ENCODE measurements at places on chromosomes 7 and 10. TPM values are rescaled to one million over a fixed set of nuclear protein-coding genes. Genes with fewer than 3 reads are reported as not detected.
A peak's percentile ranks its signal among the peaks of the same experiment; 100 is the strongest.

DNA sequence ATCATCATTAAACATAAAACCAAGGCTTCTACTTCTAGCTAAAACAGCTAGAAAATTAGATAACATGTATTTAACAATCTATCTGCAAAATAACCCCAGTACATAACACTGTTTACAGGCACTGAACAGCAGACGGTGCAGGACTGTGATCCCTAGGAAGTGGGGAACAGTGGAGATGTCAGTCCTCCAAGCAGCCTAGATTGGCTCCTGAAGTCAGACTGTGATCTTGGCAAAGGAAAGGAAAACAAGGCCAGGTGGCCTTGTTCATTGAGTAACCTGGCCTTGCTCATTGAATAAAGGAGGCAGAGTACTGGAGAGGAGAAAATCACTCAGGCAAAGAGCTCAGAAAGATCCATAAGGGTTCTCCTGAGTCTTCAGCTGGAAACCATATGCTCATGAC lies 77.7 kb upstream of the DIP2C start:
- peaks cover 15% of the 10 kb centered on the region for H3K36me3 ChIP-seq
- no peak for DNase-seq
- H3K27me3 ChIP-seq: no peaks in the 10 kb centered on the region
- no peak overlapping the region for H3K4me3 ChIP-seq
- no peaks in the 10 kb centered on the region for H3K4me1 ChIP-seq
- H3K27ac ChIP-seq: no peak overlapping the region

- peaks cover 51% of the 10 kb centered on the region for H3K36me3 ChIP-seq
- no peak for DNase-seq
- H3K4me3 ChIP-seq: no peak overlapping the region
- no peak overlapping the region for H3K27ac ChIP-seq
- no peaks in the 10 kb centered on the region for H3K4me1 ChIP-seq
Observed at GRCh38 chr10:6232225-6232807, 29.6 kb downstream of the PFKFB3 start.

PIK3CG gene
- 0.11 TPM for total RNA-seq

HOXA3 gene
- total RNA-seq: not detected

DNA sequence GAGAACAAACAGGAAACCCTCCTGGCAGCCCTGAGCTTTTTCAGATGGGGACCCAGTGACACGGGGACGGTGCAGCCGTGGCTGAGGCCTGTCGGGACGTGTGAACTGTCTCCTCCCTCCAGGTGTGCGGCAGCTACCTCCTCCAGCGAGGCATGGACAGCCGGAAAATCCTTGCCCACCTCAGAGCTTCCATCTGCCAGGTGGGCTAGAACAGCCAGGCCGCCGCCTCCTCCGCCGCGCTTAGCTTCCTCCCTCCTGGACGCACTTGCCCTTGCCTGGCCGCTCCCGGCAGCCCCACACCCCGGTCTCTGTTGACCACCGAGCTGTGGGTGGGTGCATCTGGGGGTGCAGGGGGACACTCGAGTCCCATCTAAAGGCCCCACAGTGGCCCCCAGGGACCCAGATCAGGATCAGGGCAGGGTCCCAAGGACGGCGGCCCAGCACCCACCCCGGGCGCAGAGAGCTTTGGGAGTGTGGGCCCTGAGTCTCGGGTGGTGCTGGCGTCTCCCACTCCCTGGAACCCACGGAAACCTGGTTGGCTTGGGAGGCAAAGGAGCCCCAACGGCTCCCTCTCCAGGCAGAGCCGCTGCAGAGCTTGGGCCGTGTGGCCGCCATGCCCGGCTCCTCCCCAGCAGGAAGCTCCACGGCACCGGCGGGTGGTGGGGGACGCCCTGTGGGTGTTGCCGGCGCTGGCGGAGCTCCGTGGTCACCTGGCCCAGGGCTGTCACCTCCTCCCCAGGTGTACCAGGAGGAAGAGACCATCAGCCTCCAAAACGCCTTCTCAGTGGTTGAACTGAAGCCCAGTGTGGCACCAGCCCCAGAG lies 32.9 kb upstream of the UTF1 start:
- peak; percentile 44 for DNase-seq
- no peak overlapping the region for H3K27ac ChIP-seq
- peaks cover 16% of the 10 kb centered on the region for H3K36me3 ChIP-seq

DNA sequence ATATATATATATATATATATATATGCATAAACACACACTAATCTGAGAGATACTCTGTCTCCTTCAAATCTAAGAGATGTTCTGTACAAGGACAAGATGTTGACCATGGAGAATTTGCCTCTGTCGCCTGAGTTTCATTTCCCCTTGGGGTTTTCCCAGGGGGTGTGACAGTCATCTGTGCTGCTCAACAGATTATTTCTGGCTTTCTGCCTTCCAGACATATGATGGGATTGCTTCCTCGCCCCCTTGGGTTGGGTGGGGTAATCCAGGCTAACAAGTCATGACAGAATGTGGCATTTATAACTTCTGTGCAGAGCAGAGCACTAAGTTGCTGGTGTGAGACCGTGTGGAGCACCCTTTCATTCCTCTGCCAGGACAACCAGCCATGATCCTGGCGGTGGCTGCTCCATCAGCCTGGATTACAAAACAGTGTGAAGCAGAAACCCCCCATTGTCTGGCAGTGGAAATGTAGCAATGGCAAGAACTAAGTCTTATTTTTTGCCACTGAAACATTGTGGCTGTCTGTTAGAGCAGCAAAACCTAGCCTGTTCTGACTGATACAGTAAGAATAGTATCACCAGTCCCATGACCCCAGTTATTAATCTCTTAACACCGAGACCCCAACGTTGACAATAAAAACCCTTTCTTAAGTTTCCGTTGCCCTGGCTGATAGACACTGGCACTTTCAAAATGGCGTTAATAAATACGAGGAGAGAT lies 13.7 kb upstream of the USP6NL start:
- peaks cover 3% of the 10 kb centered on the region for H3K4me1 ChIP-seq
- no peaks in the 10 kb centered on the region for H3K36me3 ChIP-seq
- no peak for DNase-seq
- H3K27ac ChIP-seq: no peak overlapping the region
- no peaks in the 10 kb centered on the region for H3K27me3 ChIP-seq

FAM131B gene
- 24.0 TPM for total RNA-seq

DNA sequence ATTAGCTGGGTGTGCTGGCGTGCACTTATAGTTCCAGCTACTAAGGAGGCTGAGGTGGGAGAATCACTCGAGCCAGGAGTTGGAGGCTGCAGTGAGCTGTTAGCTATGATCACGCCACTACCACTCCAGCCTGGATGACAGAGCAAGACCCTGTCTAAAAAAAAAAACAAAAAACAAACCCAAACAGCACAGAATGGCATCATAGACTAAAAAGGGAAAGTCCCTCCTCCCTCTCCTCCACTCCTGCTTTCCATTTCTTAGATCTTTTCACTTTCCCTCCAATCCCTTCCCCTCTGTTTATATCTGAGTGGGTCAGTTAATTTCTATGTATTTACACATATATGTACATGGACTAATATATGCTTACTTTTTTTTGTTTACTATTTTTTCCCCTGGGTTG lies 10.4 kb upstream of the PIP4K2A start:
- no peak overlapping the region for H3K4me3 ChIP-seq
- DNase-seq: no peak
- no peaks in the 10 kb centered on the region for H3K36me3 ChIP-seq
- H3K27ac ChIP-seq: no peak overlapping the region
- no peaks in the 10 kb centered on the region for H3K27me3 ChIP-seq

DUSP5 gene
- 55.1 TPM for total RNA-seq

DNA sequence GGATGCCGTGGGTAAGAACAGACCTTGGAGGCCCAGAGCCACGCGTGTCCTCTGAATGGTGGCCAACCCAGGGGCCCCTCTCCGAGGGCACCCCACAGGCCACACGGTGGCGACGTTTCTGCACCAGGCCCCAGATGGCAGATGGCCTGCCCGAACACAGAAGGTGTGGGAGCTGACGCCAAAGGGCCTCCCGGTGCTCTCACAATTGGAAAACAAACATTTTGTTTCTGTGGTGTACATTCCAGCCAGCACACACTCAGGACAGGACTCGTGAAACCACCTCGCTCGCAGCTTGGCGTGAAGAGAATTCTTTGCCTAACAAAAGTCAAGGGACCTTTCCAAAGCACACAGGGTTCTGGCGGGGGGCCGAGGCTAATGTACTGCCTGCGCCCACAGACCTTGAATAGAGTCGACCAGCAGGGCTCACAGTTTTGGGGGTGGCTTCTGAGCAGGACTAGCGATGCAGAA lies 112.1 kb downstream of the FAM53B start:
- H3K4me3 ChIP-seq: no peak overlapping the region
- no peaks in the 10 kb centered on the region for H3K27me3 ChIP-seq
- H3K27ac ChIP-seq: no peak overlapping the region
- H3K4me1 ChIP-seq: peaks cover 22% of the 10 kb centered on the region
- peak; percentile 48 for DNase-seq

DNA sequence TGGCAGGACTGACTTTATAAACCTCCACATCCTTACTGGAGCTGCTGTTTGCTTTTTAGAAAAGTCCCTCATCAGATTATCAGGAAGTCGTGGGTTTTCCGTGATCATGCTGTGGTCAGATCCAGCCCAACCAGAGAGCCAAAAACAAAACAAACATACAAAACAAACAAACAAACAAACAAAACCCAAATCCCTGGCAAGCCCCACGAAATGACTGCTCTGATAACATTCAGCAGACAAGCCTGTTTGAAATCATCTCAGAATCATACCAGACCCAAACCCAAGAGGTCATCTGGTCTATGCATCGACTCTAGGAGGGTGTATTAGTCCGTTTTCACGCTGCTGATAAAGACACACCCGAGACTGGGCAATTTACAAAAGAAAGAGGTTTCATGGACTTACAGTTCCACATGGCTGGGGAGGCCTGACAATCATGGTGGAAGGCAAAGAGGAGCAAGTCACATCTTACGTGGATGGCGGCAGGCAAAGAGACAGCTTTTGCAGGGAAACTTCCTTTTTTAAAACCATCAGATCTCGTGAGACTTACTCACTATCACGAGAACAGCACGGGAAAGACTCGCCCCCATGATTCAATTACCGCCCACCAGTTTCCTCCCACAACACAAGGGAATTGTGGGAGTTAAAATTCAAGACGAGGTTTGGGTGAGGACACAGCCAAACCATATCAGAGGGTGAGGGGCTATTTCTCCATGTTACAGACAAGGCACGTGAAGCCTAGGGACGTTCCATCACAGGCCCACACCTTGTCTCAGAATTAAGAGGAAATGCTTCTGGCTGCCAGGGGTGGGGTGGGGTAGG lies 85.7 kb downstream of the PARP12 start:
- H3K36me3 ChIP-seq: no peaks in the 10 kb centered on the region
- no peak for DNase-seq
- H3K27me3 ChIP-seq: peaks cover 10% of the 10 kb centered on the region
- no peak overlapping the region for H3K27ac ChIP-seq
- peaks cover 68% of the 10 kb centered on the region for H3K4me1 ChIP-seq

DNA sequence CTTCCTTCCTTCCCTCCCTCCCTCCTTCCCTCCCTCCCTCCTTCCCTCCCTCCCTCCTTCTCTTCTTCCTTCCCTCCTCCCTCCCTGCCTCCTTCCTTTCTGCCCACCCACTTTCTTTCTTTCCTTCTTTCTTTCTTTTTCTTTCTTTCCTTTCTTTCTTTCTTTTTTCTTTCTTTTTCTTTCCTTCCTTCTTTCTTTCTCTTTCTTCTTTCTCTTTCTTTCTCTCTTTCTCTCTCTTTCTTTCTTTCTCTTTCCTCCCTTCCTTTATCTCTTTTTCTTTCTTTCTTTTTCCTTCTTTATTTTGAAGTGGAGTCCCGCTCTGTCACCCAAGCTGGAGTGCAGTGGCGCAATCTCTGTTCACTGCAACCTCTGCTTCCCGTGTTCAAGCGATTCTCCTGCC lies 33.7 kb upstream of the GTF2IRD1 start:
- no peak for DNase-seq
- H3K4me1 ChIP-seq: no peaks in the 10 kb centered on the region
- no peaks in the 10 kb centered on the region for H3K27me3 ChIP-seq
- H3K4me3 ChIP-seq: no peak overlapping the region

- H3K27ac ChIP-seq: no peak overlapping the region
- no peak overlapping the region for H3K4me3 ChIP-seq
- H3K36me3 ChIP-seq: no peaks in the 10 kb centered on the region
- H3K27me3 ChIP-seq: no peaks in the 10 kb centered on the region
Observed at GRCh38 chr7:139651308-139651707, 126.5 kb downstream of the HIPK2 start.

DNA sequence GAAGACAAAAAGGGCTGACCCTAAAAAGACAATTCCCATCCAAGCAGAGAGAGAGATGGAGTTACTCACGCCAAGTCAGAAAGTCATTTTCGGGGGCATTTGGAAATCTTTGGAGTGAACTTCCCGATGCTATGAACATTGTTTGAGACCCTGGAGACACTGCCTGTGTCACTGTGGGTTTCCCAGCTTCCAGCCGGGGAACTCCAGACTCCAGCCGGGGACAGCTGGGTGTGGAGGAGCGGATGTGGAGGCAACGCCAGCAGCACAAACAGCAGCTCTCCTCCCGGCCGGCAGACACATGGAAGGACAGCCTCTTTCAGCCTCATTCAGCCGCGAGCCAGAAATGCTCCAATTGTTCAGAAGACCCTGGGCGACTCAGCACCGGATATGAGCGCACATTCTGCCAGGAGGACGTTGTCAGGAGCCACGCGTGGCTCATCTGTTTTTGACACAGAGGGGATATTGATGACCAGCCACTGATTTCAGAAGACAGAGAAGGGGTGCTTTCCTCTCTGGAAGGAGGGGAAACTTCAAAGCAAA lies 97.6 kb downstream of the PRPF18 start:
- H3K27me3 ChIP-seq: no peaks in the 10 kb centered on the region
- H3K4me1 ChIP-seq: no peaks in the 10 kb centered on the region
- H3K36me3 ChIP-seq: peaks cover 4% of the 10 kb centered on the region

DNA sequence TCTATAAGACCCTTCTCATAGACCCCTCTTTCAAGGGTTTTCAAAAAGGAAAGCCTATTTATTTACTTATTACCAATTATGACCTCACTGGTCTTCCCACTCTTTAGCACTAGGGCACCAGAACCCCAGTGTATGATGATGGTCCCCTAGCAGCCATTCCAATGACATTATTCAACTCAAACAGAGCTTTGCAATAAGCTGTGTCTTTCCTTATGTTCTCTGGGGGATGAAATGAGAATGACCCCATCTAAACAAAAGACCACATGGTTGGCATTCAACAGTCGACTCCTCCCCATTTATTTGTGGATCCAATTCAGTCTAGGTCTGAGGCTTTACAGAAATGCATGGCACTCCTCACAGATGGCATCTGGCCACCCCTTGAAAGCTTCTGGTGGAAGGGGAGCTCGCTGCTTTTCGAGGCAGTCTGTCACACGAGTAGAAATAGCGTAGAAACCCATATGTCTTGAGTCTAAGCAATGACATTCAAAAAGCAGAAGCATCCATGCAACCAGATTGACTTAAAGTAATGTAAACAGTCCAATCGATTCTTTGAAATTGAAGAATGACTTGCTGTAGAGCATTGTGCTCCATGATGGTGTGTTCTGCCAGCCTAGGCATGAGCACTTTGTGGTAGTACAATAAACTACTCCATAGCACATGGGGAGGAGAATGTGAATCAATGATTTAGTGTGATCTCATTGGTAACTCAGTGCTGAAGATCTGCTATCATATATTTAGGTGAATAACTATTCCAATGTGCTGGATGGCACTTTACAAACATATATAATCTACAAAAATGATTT lies 29.8 kb downstream of the NRP1 start:
- no peak overlapping the region for H3K27ac ChIP-seq
- no peak for DNase-seq
- H3K4me3 ChIP-seq: no peak overlapping the region
- H3K4me1 ChIP-seq: peaks cover 8% of the 10 kb centered on the region

CYP2C8 gene
- 0.46 TPM for total RNA-seq

- no peaks in the 10 kb centered on the region for H3K36me3 ChIP-seq
- H3K27ac ChIP-seq: no peak overlapping the region
- DNase-seq: no peak
Observed at GRCh38 chr10:89165923-89166322, 41.2 kb downstream of the CH25H start.

- DNase-seq: no peak
- no peak overlapping the region for H3K27ac ChIP-seq
- no peak overlapping the region for H3K4me3 ChIP-seq
- H3K4me1 ChIP-seq: no peaks in the 10 kb centered on the region
- peaks cover 10% of the 10 kb centered on the region for H3K27me3 ChIP-seq
Observed at GRCh38 chr10:75528392-75528791, 97.0 kb downstream of the LRMDA start.
